COLO829 (cell line): ENCODE measurements at places on chromosomes 13 and 19.

DNA sequence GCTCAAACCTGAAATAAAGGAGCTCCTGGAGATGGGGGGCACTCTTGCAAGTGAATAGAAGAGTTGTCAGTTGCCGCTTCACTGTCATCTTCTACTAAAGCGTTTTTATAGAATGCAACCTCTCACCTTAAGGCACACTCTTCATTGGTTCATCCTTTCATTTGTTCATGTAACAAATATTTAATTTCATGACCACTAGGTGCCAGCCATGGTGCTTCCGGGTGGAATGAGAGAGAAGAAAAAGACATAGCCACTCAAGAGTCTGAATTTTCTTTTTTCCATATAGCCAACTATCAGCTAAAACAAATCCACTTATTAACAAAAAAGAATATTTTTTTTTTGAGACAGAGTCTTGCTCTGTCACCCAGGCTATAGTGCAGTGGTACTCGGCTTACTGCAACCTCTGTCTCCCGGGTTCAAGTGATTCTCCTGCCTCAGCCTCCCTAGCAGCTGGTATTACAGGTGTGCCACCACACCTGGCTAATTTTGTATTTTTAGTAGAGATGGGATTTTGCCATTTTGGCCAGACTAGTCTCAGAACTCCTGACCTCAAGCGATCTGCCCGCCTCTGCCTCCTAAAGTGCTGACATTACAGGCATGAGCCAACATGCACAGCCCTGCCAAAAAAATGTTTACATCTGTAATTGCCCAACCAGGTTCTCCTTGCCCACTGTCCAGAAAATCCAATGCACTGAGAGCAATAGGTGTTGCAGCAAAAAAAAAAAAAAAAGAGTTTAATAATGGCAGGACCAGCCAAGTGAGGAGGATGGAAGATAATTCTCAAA lies 22.1 kb upstream of the SACS start:
- no peak for DNase-seq

DNA sequence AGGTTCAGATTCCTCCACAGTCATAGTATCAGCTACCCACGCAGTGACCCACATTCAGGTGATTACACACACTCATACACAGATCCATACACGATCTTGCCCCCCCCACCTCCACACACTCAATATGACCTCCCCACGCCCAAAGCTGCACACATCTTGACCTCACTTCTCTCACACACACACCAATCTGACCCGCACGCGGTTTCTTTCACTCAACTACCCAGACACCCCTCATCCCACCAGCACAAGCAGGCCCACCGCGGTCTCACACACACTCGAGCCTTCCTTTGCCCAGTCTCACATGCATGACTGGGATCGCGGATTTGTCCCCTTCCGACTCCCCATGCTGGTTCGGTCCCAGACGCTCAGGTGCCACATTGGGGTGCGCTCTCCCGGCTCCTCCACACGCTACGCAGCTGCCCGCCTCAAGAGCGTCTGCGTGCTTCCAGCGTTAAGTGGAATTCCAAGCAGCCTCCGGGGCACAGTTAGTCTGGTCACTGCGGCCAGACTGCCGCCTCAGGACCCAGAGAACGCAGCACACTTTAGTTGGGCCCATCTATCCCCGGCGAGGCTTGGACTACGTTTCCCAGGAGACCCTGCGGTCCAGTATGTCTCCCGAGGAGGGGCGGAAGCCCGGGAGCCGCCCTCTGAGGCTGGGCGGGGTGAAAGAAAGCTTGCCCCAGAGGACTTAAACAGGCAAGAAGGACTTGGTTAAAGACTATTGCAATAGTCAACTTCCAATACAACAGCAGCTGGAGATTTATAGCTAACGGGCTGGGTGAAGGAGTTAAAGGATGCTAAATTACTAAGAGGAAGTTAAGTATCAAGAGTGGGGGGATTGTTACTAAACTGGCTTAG lies 746 bp upstream of the ZNF345 start:
- peak; percentile 86 for DNase-seq

DNA sequence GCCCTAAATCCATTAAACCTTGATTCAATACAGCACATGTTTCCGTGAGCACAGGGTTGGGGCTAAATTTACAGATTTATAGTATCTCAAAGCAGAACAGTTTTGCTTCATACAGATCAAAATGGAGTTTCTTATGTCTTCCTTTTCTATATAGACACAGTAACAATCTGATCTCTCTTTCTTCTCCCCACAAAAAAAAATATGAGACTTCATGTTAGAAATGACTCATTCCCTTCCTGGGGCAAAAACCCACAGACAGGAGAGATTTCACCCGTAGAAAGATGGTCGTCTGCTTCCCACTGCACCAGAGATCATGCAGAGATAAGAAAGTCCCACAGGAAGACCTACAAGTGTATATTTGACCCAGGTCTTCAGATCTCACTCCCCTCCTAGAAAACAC lies 7.7 kb upstream of the ZNF611 start:
- DNase-seq, result no peak

- DNase-seq, result no peak
These were observed 67.1 kb downstream of the KDM4B start for GRCh38 chr19:5035793-5036697.

DNA sequence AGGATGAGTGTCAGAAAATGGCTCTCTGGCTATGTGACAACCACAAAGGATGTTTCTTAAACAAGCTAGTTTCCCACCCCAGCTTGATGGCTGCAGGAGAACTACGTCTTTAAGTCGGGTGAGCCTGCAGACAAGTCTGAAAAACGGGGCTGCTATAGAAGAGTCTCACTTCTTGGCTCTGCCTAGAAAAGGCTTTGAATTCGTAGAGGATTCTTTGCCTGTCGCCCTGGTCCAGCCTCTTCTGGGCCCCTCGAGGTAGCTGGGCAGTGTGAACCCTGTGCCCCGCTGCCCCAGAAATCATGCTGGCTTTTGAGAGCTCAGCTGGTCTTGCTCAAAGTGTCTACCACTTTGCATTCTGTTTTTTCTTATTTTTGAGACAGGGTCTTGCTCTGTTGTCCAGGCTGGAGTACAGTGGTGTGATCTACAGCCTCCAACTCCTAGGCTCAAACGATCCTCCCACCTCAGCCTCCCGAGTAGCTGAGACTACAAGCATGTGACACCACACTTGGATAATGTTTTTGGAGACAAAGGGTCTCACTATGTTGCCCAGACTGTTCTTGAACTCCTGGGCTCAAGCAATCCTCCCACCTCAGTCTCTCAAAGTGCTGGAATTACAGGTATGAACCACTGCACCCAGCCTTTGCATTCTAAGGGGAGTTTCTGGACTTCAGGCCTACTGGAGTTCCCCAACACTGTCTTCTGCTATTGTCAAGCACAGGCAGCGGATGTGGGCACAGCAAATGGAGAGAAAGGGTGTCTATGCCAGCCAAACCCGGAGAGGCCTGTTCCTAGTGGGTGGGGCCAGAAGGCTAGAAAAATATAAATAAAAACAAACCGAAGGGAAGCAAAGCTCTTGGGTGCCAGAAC lies 6.5 kb downstream of the CEBPA start:
- DNase-seq, result no peak

- no peak for DNase-seq
These were observed 25.7 kb upstream of the VSTM2B start for GRCh38 chr19:29499921-29500590.

GRCh38 chr19:19276386-19276785 lies 3.3 kb upstream of the TM6SF2 start:
- DNase-seq, result no peak

- no peak for DNase-seq
These were observed 1795.5 kb upstream of the PRR20A start for GRCh38 chr13:55345224-55345623.

GRCh38 chr13:32585550-32586079 lies 637 bp upstream of the PDS5B start:
- DNase-seq, result no peak

GRCh38 chr13:76570510-76570971 lies 315.7 kb downstream of the KCTD12 start:
- DNase-seq, result no peak

GRCh38 chr19:1151917-1152587 lies 22.0 kb downstream of the SBNO2 start:
- no peak for DNase-seq

DNA sequence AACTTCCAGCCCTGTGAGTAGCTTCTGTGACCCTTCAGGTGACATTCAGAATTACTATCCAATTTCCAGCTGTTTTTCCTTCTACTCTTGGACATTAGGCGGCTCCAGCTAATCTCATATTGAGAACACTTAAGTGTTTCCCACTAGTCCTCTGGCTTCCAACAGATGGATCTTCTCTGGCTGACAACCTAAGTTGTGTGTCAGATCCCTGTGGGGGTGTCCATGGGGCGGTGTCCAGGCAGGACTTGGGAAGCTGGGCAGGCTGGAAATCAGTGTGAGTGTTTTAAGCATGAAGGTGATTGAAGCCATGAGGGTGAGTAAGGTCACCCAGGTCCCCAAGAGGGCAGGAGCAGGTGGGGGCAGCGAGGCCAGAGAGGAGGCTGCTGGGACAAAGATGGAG lies 10.1 kb downstream of the CNOT3 start:
- no peak for DNase-seq

DNA sequence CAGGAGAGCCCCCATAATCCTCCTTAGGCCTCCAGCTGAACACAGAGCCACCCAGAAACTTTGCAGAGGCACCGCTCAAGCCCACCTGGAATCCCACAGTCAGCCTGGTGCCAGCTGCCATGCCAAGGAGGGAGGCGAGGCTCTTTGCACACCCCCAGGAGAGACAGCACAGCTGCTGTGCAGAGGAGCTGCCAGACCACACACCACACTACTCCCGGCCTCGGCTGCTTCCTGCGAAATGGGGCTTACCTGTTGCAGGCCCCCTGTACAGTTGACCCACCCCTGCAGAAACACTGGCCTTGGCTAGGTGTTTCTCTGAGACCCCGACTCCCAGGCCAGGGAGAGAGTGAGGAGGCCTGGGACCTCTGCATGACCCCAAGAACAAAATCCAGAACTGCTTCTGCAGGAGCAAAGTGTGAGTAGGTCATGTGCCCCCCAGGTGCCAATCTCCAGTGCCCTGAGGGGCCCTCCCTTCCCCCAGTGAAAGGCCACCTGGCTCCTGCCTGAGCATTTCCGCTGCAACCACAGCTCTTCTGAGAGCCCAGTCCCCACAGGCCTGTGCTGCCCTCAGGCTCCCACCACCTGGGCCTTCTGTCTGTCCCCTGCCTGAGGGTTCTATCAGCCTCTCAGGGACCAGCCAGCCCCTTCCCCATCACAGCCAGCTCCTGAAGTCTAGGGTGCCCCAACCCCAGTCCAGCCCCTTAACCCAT lies 580.4 kb downstream of the UQCRFS1 start:
- no peak for DNase-seq

GRCh38 chr19:57512845-57513244 lies 13.1 kb downstream of the ZNF773 start:
- DNase-seq, result no peak

- no peak for DNase-seq
These were observed 9.1 kb downstream of the GPR42 start for GRCh38 chr19:35379992-35380391.

DNA sequence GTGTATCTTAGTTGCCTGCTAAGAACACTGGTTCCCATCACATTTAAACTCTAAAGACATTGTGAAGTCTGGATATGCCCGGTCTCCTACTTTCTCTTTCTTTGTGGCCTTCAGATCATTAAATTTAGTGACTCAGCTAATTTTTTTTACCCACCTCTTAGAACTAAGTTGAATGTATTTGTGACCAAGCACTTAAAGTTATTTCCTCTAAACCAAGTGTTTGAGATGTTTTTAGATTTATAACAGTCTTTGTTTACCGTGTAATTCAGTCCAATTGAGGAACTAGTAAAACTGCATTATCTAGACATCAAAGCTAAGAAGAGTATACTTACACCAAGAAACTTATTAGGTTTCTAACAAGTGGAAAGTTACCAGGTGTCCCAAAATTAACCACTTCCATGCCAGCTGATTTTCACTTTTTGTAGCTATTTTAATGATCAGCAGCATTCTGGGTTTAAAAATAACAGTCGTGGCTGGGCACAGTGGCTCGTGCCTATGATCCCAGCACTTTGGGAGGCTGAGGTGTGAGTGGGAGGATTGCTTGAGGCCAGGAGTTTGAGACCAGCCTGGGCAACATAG lies 53.1 kb downstream of the ARHGAP35 start:
- peak; percentile 60 for DNase-seq

- no peak for DNase-seq
These were observed 17.1 kb upstream of the CLC start for GRCh38 chr19:39754971-39755370.

- peak; percentile 95 for DNase-seq
These were observed 21.0 kb upstream of the GDF15 start for GRCh38 chr19:18364826-18365528.

DNA sequence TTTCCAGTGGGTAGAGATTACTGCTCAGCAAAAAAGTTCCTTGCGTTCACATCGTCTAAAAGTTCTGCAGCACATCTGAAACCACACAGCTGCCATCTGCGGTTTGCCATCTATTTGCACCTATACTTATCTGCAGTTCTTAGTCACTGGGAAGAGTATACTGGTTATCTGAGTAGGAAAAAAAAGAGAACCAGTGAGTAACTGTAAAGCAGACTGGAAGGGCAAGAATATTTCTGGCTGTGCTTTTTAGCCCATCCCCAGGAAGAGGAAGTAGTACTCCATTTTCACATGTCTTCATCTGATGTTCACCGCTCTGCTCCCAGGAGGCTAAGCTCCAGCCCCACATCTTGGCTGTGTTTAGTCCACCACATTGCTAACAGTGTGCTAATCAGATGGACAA lies 35.6 kb downstream of the EFNB2 start:
- DNase-seq, result no peak

DNA sequence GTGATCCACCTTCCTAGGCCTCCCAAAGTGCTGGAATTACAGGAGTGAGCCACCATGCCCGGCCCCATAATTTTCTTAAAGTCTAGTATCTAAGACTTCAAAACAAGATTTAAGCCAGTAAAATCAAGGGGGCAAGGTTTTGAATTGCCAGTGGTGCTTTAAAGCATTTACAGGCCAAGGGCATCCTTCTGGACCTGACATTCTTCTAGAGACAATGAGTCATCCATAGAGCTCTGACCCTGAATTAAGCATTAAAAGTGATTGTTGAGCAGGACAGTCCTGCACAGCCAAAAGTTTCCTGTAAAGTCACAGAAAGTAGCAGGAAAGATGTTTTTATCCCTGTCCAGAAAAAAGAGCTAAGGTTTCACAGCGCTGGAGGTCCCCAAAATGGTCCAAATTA lies 50.9 kb upstream of the ATP12A start:
- no peak for DNase-seq
